ENCODE measurements at places on chromosomes 1 and 21. TPM values are rescaled to one million over a fixed set of nuclear protein-coding genes. Genes with fewer than 3 reads are reported as not detected.

APP gene
- 251 TPM for total RNA-seq

NGF gene
- total RNA-seq: 3.4 TPM

STIL gene
- 9.8 TPM for total RNA-seq

ACADM gene
- total RNA-seq: 25.6 TPM

CD48 gene
- not detected for total RNA-seq

S100A16 gene
- total RNA-seq: 486 TPM

PLA2G2D gene
- total RNA-seq: not detected

SPATA21 gene
- 0.05 TPM for total RNA-seq

OLIG2 gene
- not detected for total RNA-seq

USH2A gene
- total RNA-seq: not detected

SLC25A34 gene
- 0.31 TPM for total RNA-seq

HPDL gene
- total RNA-seq: 5.0 TPM

TRIM67 gene
- total RNA-seq: 0.25 TPM

TARBP1 gene
- 15.7 TPM for total RNA-seq

HTR1D gene
- total RNA-seq: 13.1 TPM

ADIPOR1 gene
- total RNA-seq: 60.4 TPM

PDZK1 gene
- total RNA-seq: 0.77 TPM

DIO1 gene
- not detected for total RNA-seq

OR2L5 gene
- total RNA-seq: not detected

OR2T33 gene
- not detected for total RNA-seq

RNU1-4 gene
- not detected for total RNA-seq

CCDC17 gene
- 0.48 TPM for total RNA-seq

Data from A549 treated with CORT108297 at 1 μM for 4 hours (cell line).